Activated naive CD8-positive, alpha-beta T cell treated with anti-CD3 and anti-CD28 coated beads for 36 hours (primary cell): ENCODE measurements at places on chromosomes 7 and 10. TPM values are rescaled to one million over a fixed set of nuclear protein-coding genes. Genes with fewer than 3 reads are reported as not detected.
A peak's percentile ranks its signal among the peaks of the same experiment; 100 is the strongest.

GRCh38 chr7:139772873-139773272 is 4.9 kb downstream of the HIPK2 start:
- peaks cover 10% of the 10 kb centered on the region for H3K36me3 ChIP-seq
- H3K4me1 ChIP-seq: peaks cover 69% of the 10 kb centered on the region
- no peaks in the 10 kb centered on the region for H3K27me3 ChIP-seq
- H3K27ac ChIP-seq: peak overlapping the region; percentile 64
- no peak overlapping the region for H3K4me3 ChIP-seq

GRCh38 chr7:33307205-33307604 is 177.8 kb downstream of the BBS9 start:
- peaks cover 30% of the 10 kb centered on the region for H3K36me3 ChIP-seq
- H3K4me1 ChIP-seq: no peaks in the 10 kb centered on the region
- no peak overlapping the region for H3K27ac ChIP-seq
- no peak overlapping the region for H3K4me3 ChIP-seq
- no peak for DNase-seq

DNA sequence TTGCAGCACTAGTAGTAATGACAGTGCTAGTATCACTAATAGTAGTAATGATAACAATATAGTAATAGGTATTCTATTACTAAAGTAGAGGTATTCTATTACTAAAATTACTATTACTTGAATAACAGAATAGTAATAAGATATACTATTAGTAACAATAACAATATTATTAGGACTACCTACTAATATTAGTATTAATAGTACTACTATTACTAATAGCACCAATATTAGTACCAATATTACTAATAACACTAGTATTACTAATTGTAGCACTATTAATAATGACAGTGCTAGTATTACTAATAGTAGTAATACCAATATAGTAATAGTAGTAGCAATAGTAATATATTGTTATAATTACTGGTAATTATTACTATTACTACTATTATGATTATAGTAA is 24.1 kb downstream of the A1CF start:
- no peak overlapping the region for H3K4me3 ChIP-seq
- H3K27ac ChIP-seq: no peak overlapping the region
- DNase-seq: no peak
- no peaks in the 10 kb centered on the region for H3K36me3 ChIP-seq
- H3K4me1 ChIP-seq: no peaks in the 10 kb centered on the region

DNA sequence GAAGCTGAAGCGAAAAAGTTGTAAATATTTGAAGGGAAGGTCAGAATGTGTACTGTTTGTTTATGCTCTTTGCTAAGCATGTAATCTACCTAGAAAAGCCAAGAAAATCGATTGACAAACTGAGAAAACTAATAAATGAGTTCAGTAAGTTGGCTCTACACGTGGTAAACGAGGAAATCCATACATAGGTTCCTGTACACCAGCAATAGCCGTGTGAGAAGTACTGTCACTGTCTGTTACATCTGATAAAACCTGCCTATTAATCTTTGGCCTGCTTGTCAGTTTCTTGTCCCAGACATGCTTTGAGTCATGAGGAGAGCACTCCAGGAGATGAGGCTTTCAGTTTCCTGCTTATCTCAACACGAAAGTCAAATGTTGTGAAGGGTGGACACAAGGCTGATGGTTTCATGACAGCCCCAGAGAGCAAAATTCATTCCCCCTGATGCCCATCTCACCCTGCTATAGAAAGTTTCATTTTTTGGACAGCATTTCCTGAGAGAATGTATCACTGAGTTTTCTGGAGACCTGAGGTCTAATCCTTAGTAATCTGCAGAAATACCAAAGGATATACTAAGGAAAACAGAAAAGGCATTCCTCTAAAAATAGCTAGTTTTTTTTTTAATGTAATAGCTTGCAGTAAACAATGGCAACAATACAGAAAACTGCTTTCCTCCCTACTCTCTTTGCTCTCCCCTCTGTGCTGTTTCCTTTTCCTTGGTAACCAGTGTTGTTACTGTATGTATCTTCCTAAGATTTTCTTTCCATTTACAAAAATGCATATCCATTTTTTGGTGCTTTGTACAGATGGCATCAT is 18.8 kb downstream of the BMPR1A start:
- no peak for DNase-seq
- peaks cover 2% of the 10 kb centered on the region for H3K36me3 ChIP-seq
- no peak overlapping the region for H3K27ac ChIP-seq
- H3K4me3 ChIP-seq: no peak overlapping the region

KLF14 gene
- total RNA-seq: not detected

GRCh38 chr10:121928528-121928884 is 675 bp upstream of the ATE1 start:
- H3K4me3 ChIP-seq: peak overlapping the region; percentile 93
- no peak for DNase-seq
- peak overlapping the region; percentile 93 for H3K27ac ChIP-seq
- H3K27me3 ChIP-seq: no peaks in the 10 kb centered on the region
- peaks cover 7% of the 10 kb centered on the region for H3K36me3 ChIP-seq
- H3K4me1 ChIP-seq: peaks cover 18% of the 10 kb centered on the region

- no peaks in the 10 kb centered on the region for H3K4me1 ChIP-seq
- H3K36me3 ChIP-seq: no peaks in the 10 kb centered on the region
- H3K27me3 ChIP-seq: no peaks in the 10 kb centered on the region
- no peak for DNase-seq
Measured at GRCh38 chr10:112294169-112294568, 11.0 kb downstream of the TECTB start.

EPHA1 gene
- 3.4 TPM for total RNA-seq

GRCh38 chr10:33612116-33612515 is 277.6 kb upstream of the NRP1 start:
- no peaks in the 10 kb centered on the region for H3K4me1 ChIP-seq
- no peak overlapping the region for H3K4me3 ChIP-seq
- no peak overlapping the region for H3K27ac ChIP-seq
- H3K36me3 ChIP-seq: no peaks in the 10 kb centered on the region

TRPV5 gene
- not detected for total RNA-seq
